Activated effector memory CD4-positive, alpha-beta T cell treated with anti-CD3 and anti-CD28 coated beads, Interleukin-2, amount 50 U/mL, for 16 hours (primary cell): ENCODE measurements at places on chromosomes 2 and 18.

- no peak for DNase-seq
Observed at GRCh38 chr2:147451902-147452515, 392.8 kb upstream of the ACVR2A start.

- no peak for DNase-seq
Observed at GRCh38 chr2:1854729-1855547, 110.6 kb upstream of the PXDN start.

GRCh38 chr2:42967959-42968674 is 175.7 kb upstream of the HAAO start:
- DNase-seq = no peak

GRCh38 chr2:8858264-8858663 is 20.9 kb upstream of the KIDINS220 start:
- no peak for DNase-seq

- no peak for DNase-seq
Observed at GRCh38 chr2:104375206-104375605, 478.7 kb upstream of the POU3F3 start.

DNA sequence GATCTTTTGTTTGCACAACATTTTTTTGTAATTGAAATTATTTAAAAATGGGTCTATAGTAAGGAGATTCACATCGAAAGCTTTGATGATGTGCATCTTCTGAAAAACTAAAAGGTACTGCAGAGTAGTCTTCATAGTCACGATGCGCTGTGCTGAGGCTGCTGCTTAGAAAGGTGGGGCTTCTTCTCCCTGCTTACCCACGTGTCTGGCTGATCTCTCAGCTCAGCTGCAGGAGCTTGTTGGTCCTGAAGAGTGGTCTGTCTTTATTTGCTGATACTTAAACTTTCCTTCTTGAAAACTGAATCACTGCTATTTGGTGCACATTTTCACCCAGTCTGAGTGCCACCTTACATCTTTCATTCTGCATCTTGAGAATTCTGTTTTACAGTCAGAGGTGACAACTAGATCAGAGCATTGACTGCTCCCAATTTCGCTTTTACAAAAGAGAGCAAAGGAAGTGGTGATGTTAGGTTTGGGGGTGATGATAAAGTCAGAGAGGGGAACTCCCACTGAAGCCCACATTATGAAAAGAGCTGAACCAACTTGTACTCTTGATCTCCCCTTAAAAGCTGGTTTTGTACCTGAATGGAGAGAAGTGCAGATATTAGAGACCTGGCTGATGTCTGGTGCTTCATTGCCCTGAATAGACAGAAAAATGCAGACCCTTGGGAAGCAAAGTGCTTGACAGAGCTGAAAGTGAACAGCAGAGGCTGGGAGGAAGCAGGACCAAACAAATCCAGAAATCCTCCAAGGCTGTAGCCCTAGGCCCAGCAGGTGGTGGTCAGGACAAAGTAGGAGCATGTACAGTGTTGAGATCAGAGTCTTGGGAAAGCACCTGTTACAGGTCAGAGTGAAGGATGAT is 984.5 kb downstream of the TSN start:
- DNase-seq = no peak

DNA sequence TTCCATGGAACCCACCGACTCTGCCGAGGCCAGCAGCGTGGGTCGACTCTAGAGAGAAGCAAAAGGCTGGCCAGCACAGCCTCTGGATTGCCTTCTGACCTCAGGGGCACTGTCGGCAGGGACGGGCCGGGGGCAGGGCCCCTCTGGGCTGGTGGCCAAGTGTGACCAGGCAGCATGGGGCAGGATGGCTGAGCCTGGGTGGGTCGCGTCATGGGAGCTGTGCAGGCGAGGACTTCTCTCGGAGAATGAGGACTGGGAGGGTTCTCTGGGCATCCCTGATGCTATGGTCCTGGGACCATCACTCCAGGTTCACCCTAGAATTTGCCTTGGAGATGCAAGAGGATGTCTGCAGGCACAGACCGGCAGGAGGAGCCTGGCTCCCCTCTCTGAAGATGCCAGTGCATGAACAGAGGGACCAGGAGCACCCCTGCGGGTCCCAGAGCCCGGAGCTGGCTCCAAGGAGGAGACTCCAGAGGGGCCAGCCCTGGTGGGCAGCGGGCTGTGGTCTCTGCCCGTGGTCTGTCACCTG is 289.2 kb downstream of the NDUFA10 start:
- DNase-seq = no peak

- no peak for DNase-seq
Observed at GRCh38 chr2:105883911-105884694, 139.4 kb downstream of the NCK2 start.

DNA sequence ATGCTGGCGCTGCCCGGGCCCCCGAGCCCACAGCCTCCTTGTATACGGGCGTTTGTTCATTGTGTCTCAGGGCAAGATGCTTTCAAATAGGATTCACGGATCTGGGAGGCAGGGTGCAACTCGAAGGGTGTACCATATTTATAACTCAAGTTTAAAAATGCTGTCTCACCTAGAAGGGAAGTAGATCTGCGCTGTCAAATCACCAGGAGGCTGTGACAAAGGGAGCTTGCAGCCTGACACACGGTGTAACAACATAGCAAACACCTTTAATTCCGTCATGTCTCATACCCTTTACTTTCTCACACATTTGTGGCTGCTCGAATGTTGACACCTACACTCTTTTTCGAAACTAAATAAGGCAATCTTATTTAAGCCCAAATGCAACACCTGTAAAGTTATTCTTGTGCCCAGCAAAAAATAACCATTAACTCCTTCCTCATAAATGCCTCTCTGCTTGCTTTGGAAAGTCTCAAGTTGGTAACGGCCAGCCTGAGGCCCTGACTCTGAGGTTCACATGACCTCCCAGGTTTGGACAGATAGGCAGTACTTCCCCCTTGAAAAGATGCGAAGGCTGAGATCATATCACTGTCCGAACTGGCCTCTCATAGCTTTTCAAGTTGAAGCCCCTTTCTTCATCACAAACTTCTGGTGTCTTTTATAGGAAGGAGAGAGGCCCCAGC is 11.6 kb downstream of the ZEB2 start:
- DNase-seq = no peak

GRCh38 chr2:634041-634440 is 43.2 kb downstream of the TMEM18 start:
- no peak for DNase-seq

GRCh38 chr2:222946700-222947287 is 86.0 kb downstream of the ACSL3 start:
- DNase-seq = no peak

DNA sequence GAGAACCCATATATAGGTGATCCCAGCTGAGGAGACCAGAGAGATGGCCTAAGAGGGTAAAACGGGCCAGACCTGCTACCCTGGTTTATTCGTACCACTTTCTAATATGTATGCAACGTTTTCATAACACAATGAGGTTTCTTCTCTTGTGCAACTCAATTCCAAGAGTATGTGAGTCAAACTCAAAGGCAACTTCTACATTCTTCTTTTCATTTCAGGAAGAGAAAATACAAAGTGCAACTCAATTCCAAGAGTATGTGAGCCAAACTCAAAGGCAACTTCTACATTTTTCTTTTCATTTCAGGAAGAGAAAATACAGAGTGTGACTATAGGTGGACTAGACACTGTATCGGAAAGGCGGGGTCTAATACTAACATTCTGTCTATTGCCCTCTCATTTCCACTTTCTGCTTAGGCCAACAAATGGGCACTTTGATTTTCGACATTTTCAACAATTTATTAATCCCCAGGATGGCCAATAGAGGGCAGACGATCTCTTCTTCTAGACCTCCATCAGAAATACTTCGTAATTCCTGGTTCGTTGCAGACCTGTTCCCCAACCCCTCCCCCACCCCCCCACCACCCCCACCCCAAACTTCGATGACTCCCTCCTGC is 3.7 kb upstream of the CRIM1 start:
- no peak for DNase-seq

DNA sequence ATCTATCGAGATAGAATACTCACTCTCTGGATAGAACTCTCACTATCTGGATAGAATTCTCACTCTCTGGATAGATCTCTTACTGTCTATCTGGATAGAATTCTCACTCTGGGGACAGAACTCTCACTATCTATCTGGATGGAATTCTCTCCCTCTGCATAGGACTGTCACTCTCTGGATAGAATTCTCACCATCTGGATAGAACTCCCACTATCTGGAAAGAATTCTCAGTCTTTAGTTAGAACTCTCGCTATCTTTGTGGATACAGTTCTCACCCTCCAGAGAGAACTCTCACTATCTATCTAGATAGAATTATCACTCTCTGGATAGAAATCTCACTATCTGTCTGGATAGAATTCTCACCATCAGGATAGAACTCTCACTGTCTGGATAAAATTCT is 16.5 kb downstream of the ABCG8 start:
- DNase-seq = no peak

- DNase-seq = no peak
Observed at GRCh38 chr2:71995067-71995665, 152.5 kb downstream of the CYP26B1 start.

DNA sequence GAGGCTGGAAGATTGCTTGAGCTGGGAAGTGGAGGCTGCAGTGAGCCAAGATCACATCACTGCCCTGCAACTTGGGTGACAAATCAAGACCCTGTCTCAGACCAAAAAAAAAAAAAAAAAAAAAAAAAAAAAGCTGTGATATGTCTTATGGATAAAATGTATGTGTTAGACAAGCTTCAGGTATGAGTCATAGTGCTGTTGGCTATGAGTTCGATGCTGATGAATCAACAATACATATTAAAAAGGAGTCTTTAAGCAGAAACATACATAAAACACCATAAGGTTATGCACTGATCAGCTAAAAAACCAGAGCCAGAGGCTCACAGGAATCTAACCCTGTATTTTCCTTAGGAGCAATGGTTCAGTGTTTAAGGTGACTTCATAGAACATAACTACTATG is 332.3 kb downstream of the NCKAP5 start:
- DNase-seq = no peak
